Fibroblast of villous mesenchyme (primary cell): ENCODE measurements at places on chromosomes 3 and 15. TPM values are rescaled to one million over a fixed set of nuclear protein-coding genes. Genes with fewer than 3 reads are reported as not detected.

DNA sequence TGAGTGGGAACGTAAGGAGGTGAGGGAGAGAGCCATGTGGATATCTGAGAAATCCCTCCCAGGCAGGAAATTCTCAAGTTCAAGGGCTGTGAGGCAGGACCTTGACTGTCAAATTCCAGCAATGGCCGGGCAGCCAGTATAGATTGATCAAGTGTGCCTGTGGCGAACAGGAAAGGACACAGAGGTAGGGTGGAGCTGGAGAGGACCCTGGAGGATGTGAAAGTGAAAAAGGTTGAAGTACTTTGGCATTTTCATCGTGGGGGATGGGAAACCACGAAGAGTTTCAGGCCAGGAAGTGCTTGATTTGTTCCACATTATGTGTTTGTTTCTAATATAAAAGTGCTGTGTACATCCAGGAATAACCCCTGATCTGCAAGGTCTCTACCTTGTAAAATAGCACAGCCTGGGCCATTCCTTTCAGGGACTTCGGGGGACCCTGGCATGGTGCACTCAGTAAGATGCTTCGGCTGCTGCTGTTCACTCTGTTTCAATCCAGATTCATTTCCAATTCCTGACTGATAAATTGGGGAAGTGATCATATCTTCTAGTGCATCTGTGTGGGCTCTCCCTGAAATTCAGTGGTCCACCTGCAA lies 156.6 kb downstream of the MCTP2 start:
- DNase-seq = no peak

DNA sequence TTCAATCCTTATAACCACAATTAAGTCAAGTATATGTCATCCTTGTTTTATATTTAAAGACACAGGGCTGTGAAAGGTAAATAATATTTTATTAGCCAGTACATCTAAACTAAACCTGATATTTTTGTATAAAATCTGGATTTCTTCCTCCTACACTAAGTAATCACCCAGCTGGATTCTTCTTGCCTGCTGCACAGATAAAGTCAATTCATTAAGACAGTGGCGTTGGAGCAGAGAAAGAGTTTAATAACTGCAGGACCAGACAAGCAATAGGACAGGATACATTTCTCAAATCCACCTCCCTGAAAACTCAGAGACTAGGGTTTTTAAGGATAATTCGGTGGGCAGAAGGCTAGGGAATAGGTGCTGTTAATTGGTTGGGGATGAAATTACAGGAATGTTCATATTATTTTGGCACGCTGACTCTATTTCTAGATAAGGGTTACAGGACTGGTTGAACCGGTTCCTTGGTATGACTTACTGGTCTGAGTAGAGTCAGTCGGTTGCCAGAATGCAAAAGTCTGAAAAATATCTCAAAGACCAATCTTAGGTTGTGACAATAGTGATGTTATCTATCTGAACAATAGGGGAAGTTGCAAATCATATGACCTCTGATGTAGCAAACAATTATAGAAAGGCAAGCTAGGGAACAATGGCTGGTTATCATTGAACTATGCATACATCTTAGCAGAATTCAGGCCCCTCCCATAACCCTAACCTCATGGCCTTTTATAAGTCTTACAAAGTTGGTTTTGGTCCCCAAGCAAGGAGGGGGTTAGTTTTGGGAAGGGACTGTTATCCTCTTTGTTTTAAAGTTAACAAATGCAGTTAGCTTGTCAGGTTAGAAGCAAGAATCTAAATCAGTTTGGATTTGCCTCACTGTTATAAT lies 244.8 kb downstream of the ALCAM start:
- DNase-seq = no peak

DNA sequence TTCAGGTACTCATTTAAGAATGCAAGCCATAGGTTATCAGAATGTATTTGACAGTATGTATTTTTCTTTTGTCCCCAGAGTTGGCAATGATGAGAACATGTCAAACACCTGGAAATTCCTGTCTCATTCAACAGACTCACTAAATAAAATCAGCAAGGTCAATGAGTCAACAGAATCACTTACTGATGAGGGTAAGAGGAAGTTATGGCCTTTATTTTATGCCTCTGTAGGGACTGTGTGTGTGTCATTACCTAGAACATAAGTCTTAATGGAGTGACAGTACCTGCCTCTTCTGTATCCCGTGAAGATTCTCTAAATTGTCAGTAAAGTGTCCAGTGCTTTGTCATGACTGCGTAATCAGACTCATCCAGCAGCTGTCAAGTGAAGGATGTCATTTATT lies 77.5 kb downstream of the KLHL25 start:
- no peak for DNase-seq

TGM4 gene
- total RNA-seq = not detected in 2 replicates
